ENCODE measurements at places on chromosomes 13 and 19.

DNA sequence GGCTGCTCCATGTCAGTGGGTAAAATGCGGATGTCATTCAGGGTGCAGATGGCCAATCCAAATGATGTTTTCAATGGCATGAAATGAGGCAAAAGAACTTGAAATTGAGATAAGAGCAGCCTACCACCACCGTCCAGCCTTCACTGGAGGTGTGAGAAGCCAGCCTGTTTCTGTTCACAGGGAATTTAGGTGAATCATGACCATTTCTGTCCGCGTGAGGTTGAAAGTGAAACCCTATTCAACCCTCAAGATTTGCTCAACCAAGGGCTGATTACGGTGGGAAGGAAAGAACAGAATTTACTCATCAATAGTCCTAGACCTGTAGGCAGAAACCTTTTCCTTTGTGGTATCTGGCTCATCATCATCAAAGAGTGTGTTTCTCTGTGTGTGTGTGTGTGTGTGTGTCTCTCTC, 370.7 kb downstream of the COG6 start:
- DNase-seq, result peak; percentile 45

DNA sequence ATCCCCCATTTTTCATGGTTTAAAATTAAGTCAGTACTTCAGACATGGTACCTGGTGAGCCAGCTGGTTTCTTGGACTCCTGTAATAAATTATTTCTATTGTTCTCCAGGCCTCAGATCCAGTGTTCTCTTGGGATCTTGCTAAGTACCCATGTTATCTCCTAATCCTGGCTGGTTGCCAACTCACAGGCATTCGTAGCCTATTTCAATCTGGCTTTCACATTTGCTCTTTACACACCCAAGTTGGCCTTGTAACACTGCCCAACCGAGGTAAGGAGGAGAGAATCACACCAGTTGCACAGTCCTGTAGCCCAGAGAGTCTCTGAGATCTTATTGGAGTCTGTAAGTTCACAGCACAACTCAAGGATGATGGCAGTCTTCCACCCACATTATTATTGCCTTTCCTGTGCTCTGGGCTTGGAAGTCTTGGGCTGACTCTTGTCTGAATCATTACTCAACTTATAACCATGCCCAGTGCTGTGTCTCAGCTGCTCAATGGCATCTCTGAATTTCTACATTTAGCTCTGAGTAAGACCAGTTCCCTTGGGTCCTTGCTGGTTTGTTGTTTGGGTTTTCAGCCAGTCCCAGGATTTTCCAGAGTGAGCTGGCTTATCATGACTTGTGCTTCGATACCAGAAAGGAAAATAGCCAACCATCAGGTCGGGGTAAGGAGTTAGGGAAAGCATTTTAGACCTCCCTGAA, 76.6 kb upstream of the KLF12 start:
- DNase-seq, result no peak

DNA sequence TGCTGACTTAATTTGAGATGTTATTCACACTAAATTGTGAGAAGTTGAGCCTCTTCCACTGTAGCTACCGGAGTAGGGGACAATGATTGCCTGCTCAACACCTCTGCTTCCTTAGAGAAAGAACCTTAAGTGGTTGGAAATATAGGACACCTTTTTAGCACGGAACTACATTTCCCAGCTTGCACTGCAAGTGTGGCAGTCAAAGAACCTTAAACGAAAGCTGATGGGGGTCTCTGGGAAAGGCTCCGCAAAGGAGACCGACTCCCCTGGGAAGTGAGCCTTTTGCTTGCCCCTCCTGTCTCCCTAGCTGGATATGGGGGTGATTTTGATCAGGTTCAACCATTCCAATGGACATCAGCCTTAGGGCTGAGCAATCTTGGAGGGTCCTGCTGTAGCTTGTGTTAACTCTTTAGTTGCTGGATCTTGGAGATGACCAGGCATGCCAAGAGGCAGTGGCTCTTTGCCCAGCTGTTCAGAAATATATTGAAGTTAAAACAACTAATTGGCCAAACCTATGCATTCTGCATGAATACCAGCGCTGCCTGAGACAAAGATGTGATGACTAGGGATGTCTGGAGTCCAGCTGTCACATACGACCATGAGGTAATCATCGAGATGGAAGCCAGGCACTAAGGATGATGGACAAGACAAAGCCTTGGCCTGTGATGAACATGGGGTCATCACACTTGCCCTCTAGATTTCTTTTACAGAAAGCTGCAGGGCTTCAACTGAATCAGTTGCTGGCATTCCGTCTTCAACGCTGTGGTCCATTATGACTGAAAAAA, 286.5 kb downstream of the FOXO1 start:
- DNase-seq, result no peak

- DNase-seq, result no peak
Observed at GRCh38 chr13:42984026-42984425, 8.0 kb downstream of the EPSTI1 start.

GRCh38 chr19:2343289-2343982, 15.0 kb downstream of the SPPL2B start:
- DNase-seq, result no peak

DNA sequence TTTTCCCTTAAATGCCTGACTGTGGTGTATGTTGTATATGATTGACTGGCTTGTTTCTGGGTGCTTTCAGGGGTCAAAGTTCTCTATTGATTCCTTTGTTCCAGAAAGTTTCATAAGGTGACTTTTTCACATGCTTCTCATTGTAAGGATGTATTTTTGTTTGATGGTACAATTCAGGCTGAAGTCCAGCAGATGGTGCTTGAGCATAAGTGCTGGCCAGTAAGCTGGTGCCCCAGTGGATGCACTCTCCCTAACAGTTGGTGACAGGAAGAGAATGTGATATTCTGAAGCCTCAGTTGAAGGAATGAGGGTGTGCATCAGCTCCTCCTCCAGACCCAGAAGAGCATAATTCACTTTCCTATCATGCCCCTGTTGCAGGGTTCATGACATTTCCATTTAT, 1941.6 kb upstream of the PRR20A start:
- no peak for DNase-seq

GRCh38 chr13:76029088-76029487, 393.0 kb downstream of the LMO7 start:
- DNase-seq, result no peak

- DNase-seq, result no peak
Observed at GRCh38 chr19:40607311-40608239, 6.4 kb downstream of the LTBP4 start.

- DNase-seq, result no peak
Observed at GRCh38 chr13:94303644-94304174, 175.8 kb downstream of the DCT start.

DNA sequence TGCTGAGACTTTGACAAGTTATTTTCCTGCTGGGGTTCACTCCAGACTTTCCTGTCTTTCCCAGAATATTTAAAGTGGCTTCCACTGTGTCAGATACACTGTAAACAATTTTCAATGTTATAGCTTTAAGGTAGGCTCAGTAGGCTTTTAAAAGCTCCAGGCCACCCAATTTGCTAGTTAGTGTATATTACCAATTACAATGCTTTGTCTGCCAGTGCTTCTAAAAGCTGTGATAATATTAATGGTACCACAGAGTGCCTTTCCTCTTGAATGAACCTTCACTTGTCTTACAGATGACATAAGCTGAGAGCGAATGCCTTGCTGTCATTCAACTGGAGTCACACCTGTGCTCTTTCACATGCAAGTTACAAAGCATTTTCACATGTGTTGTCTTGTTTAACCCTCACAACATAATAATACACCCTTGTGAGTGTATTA, 239.7 kb upstream of the HTR2A start:
- DNase-seq, result no peak

- DNase-seq, result no peak
Observed at GRCh38 chr19:16877581-16877980, 11.2 kb upstream of the F2RL3 start.

- DNase-seq, result no peak
Observed at GRCh38 chr19:18377026-18377425, 8.9 kb upstream of the GDF15 start.

DNA sequence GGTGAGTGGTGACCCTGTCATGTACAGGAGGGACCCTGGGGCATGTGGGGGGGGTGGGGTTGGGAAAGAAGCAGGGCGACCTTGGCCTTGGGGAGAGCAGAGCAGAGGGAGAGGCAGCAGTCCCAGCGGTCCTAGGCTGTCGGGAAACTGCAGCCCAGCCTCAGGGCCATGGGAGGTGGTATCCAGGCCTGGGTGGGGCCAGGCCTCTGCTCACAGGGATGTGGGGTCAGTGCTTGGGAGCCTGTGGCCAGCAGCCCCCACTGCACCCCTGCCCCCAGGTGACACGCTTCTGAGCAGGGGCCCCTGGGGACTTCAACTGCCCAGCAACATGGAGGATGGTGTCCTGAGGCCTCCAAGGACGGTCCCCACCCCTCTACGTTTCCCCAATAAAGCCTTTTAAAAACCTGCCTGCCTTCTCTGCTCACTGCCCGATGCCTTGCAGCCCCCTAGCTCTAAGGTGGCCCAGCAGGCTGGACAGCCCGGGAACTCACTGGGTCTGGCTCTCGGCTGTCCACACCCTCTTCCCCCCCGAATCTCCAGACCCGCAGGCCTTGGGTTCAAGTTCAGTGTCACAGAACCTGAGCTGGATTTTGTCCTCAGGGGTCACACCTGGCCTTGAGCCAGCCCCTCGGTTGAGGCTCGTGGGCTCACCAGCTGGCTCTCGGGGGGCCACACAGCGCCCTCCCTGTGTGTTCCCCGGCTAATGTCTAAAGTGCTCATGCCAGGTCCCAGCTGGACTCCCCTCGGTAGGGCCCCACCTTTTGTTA, 6.9 kb downstream of the PNKP start:
- no peak for DNase-seq

- DNase-seq, result peak; percentile 24
Observed at GRCh38 chr13:45055198-45055901, 65.0 kb upstream of the GTF2F2 start.

GRCh38 chr13:113491982-113492381, 1.5 kb upstream of the DCUN1D2 start:
- no peak for DNase-seq

DNA sequence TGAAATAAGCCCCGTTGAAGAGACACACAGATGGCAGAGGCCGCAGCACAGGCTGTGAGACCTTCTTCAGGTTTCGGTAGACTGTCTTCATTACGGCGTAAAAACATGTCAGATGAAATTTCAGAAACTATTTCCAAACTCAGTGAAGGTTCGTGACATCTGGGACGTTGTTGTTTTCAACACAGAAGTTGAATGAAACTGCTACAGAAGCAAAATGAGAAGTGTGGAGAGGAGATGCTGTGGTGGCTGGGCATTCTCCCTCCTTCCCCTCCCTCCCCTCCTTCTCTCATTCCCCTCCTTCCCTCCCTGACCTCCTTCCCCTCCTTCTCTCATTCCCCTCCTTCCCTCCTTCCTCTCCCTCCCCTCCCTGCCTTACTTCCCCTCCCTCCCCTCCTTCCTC, 113.6 kb downstream of the ATP11A start:
- no peak for DNase-seq

- DNase-seq, result no peak
Observed at GRCh38 chr13:64551755-64552154, 2678.4 kb downstream of the PCDH9 start.

DNA sequence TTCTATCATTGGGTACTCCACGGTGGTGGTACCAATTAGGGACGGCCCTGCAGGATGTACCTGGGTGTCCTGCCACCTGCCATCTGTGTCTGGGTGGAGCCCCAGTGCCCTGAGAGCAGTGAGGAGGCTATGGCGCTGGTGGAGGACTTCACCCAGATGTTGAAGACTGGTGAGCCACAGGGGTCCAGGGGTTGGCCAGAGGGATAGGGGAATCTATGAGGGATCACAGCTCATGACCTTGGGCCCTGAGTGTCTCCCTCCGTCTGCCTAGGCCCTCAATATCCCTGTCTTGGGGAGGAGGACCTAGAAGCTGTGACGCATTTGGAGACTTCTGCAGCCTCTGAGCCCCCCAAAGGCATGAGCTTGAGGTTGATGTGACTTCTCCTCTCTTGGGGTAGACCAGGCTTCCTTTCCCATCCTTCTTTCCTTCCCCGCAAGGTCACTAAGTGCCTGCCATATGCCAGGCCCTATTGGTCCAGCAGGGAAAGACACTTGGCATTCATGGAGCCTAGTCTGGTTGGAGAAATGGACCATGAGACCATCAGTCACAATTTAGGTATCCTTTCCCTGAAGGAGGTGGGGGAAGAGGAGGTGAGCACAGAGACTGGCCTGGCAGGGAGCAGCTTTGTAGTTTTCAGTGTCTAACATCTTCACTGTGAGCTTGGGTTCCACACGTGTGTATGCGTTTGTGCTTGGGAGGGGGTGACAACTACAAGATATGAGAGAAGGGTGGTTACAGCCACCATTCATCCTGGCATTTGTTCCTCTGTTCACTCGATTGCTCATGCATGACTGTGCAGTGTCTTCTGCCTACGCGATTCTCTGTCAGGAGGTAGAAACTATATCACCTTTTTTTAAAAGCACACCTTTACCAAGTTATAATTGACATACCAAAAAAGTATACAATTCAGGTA, 5.1 kb upstream of the MZF1 start:
- peak; percentile 1 for DNase-seq

GRCh38 chr13:99656092-99656745, 154.9 kb downstream of the TM9SF2 start:
- DNase-seq, result peak; percentile 81

GRCh38 chr19:3125900-3126524, 9.8 kb upstream of the GNA15 start:
- peak; percentile 76 for DNase-seq

DNA sequence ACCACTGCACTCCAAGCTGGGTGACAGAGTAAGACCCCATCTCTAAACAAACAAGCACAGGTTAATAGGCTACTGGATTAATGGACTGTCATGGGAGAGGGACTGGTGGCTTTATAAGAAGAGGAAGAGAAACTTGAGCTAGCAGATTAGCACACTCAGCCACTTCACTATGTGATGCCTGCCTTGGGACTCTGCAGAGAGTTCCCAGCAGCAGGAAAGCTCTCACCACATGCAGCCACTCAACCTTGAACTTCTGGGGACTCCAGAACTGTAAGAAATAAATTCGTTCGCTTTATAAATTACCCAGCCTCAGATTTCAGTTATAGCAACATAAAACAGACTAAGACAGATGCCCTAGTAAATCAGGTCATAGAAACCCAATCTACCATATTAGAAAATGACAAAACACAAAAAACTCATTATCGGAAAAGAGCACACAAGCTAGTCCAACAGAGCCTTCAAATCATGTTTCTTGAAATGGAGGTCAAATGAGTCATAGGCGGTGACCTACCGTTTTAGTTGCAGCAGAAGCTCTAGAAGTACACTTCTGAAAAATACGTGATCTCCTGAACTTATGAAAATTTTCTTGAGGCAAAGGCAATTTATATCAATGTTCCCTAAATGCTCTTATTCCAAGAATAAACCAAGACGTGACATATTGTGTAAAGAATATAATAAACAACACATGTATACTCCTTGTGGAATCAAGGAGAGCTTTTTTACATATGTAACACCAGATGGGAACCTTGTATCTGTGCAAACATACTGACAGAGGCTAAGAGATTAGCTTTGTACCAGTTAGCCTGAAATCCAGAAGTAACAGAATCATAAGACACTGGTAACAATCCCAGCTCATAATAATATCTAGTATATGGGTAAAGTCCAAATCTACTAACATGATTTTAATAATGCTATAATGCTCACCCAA, 340.9 kb upstream of the SGCG start:
- no peak for DNase-seq

All from activated T-cell treated with anti-CD3 and anti-CD28 coated beads, Interleukin-2, amount 50 U/mL, for 4 hours (primary cell).